ENCODE measurements at places on chromosomes 5 and 9.

- DNase-seq, result no peak
Observed at GRCh38 chr5:111635916-111636570, 121.0 kb downstream of the NREP start.

GRCh38 chr9:20379804-20380225, 242.5 kb downstream of the MLLT3 start:
- DNase-seq, result no peak

DNA sequence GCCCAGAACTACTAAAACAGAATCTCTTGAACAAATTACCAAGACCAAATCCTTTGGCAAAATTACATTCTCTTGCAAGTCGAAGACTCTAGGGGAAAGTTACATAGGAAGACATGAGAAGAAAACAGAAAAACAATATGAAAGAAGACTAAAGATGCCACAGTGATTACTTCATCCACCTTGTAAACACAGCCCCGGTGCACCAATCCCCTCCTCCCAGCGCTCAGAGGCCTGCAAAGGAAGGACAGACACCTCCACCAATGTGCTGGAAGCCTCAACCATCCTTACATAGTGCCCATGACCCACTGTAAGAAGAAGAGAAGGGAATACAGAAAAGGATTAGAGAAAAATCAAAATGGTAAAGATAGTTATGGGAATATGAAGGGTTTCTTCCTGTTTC, 218.5 kb downstream of the SPOCK1 start:
- DNase-seq, result no peak

DNA sequence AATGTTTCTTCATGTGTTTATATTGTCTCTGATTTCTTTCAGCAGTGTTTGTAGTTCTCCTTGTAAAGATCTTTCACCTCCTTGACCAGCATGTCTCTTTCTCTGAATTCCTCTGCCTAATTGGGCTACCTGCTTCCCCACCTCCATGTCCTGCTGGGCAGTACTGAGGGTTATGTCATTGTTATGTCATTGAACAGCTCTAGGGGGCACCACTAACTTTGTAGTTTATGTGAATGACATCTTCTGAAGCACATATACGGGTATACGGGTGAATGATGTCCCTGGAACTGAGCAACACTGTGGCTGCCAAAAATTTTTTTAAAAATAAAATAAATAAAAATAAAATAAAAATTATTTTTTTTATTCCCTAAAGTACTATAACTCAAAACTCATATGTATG, 16.9 kb upstream of the SNCAIP start:
- DNase-seq, result no peak

- no peak for DNase-seq
Observed at GRCh38 chr9:69572611-69573010, 99.6 kb downstream of the APBA1 start.

GRCh38 chr5:146920351-146920881, 41.9 kb upstream of the PPP2R2B start:
- no peak for DNase-seq

DNA sequence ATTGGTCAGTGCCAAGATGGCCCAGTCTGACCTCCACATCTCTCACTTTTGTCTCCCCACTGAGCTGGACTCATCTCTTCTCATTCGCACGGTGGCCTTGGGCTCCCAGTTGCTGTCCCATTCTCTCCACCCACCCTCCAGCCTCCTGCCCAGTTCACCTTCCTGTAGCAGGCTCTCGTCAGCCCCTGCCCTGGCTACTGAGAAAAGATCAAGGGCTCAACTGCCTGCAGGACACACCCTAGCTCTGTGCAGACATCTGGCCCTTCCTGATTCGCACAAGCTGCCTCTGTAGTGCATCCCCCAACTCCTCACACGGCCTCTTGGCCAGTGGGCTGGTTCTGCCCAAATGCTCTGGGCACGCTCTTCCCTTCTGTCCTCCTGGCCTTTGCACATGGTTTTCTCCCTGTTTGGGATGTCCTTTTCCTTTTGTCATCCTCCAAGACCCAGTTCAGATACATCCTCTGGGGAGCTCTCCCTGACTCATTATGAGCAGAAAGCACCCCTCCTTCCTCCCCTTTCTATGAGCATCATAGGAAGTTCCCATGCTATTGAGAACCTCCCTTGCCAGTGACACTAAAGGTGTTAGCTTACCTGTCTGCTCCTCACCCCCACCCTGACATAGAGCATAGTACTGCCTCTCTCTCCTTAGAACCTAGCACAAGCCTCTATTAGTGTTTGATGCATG, 78.5 kb upstream of the TGFBR1 start:
- DNase-seq, result no peak

DNA sequence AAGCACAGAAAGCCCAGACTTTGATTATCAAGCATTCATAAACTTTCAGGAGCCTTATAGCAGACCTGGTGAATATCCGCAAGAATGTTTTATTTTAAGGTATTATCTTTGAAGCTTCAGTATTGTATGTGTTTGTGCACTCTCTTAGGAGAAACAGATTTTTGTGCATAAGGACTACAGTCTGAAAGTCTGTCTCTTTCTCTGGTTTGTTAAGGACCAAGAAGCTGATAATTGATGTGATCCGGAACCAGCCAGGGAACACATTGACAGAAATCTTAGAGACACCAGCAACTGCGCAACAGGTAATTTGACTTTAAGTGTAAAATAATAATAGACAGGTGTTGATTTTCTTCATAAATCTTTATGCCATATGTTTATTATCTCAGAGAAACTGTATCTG, 22.8 kb upstream of the F2R start:
- DNase-seq, result no peak

DNA sequence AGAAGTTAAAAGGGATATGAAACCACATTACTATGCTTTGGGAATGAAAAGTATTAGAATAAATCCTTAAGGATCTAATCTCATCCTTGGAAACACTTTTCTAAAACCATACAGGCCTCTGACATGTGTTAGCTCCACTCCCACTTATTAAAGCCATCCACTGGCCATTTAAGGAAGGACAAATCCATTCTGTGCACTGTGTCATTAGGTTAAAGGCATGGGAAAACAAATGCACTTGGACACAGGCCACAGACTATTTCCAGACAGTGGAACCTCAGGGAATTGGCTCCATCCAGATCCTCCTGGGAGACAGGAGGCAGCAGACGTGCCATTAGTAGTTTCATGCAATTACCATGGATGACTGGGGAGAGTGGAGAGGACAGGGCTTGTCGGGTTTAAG, 454.9 kb downstream of the ENC1 start:
- no peak for DNase-seq

- no peak for DNase-seq
Observed at GRCh38 chr5:96679293-96679692, 17.1 kb downstream of the CAST start.

DNA sequence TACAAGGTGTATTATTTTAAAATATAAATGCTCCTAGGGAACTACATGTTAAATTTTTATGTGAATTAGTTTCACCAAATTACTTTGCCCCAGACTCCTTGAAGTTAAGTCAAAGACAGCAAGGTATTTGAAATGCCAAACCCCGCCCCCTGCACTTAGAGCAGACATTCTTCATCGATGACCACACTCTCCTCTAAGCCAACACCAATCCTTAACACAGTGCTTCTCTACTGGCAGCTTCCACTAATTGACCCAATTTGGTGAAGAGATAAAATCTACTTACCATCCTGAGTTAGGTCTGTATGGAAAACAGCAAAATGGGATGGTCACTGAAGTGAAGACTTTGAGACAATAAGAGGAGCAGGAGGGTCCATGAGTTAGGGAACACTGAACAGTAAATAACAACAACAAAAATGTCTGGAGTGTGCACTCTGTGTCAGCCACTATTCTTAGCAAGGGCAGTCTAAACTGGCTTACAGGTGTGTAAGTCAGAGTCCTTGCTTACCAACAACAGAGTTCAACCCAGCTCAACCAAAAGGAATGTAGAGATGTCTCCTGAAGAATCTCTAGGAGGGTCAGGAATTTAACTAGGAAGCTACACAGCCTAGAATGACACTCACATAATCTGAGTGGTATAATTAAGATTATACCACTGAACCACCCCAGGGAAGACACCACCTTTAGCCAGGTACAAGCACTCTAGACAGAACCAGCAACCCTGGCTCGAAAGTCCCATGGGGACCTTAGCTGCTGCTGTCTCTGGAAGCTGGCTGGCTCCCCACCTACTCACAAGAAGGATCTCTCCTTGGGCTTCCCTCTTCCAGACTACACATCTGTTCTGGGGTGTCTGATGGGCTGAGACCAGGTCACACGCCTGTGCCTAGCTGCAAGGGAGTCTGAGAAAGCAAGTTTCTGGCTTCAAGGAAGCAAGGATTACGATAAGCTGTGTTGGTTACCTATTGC, 8.8 kb upstream of the UBE2QL1 start:
- no peak for DNase-seq

- DNase-seq, result no peak
Observed at GRCh38 chr5:158496624-158497023, 603.1 kb downstream of the EBF1 start.

- DNase-seq, result no peak
Observed at GRCh38 chr9:114798780-114799427, 6.9 kb downstream of the TNFSF15 start.

All from neuronal stem cell (in vitro differentiated cells).